ENCODE measurements at places on chromosomes 2 and 18. TPM values are rescaled to one million over a fixed set of nuclear protein-coding genes. Genes with fewer than 3 reads are reported as not detected.

The GALNT3 gene
- total RNA-seq = 0.33 TPM

The NLRC4 gene
- total RNA-seq = not detected

The MAB21L4 gene
- not detected for total RNA-seq

The MOCOS gene
- total RNA-seq = 0.48 TPM

The SLC38A11 gene
- total RNA-seq = not detected

The TCF23 gene
- not detected for total RNA-seq

The STK39 gene
- total RNA-seq = 8.8 TPM

The SLC14A1 gene
- not detected for total RNA-seq

The FABP1 gene
- total RNA-seq = not detected

The NCKAP1 gene
- total RNA-seq = 195 TPM

The LAMA3 gene
- total RNA-seq = 6.5 TPM

The ZSWIM2 gene
- 0.10 TPM for total RNA-seq

The CD207 gene
- not detected for total RNA-seq

The SALL3 gene
- total RNA-seq = not detected

The GPR35 gene
- 0.33 TPM for total RNA-seq

The AKAIN1 gene
- not detected for total RNA-seq

The B3GNT7 gene
- 0.33 TPM for total RNA-seq

The LHCGR gene
- total RNA-seq = not detected

The STEAP3 gene
- 20.6 TPM for total RNA-seq

Measured in vein endothelial cell (primary cell).